ENCODE measurements at places on chromosomes 12 and 14.
A peak's percentile ranks its signal among the peaks of the same experiment; 100 is the strongest.

DNA sequence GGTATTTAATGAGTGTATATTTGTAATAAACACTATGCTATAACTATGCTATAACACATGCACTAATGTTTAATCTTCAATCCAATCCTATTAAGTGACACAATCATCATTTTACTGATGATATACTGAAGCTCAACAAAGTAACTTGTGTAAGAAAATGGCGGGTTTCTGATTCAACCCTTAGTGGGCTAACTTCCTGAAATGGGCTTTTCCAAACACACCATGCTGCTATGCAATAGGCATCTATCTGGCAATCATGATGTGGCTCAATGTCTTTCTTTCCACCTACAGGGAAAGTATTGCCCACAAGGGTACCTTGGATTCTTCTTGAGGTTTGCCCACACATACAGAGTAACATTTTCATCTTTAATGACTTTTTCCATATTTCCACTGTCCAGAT, 48.3 kb downstream of the DNAI7 start:
- DNase-seq, result no peak

- no peak for DNase-seq
These were observed 56.1 kb downstream of the BMP4 start for GRCh38 chr14:53900499-53900898.

DNA sequence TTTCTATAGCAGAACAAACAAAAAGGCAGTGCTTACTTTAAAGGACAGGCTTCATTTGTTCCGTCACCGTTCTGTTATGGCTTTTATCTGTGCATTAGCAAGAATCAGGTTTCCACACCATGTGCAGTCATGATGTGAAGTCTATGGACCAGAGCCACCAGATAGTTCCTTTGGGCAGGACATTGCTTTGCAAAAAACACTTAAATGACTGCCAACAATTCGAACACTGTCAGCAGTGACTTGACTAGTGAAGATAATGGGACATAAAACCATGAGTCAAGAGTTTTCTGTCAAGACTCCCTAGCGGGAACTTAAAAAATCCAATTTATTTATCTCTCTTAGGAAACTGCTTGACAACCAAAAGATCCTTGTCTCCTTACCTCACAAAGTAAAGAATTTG, 80.3 kb downstream of the NKX2-1 start:
- no peak for DNase-seq

GRCh38 chr12:100706033-100706432, 88.5 kb upstream of the ANO4 start:
- DNase-seq, result no peak

DNA sequence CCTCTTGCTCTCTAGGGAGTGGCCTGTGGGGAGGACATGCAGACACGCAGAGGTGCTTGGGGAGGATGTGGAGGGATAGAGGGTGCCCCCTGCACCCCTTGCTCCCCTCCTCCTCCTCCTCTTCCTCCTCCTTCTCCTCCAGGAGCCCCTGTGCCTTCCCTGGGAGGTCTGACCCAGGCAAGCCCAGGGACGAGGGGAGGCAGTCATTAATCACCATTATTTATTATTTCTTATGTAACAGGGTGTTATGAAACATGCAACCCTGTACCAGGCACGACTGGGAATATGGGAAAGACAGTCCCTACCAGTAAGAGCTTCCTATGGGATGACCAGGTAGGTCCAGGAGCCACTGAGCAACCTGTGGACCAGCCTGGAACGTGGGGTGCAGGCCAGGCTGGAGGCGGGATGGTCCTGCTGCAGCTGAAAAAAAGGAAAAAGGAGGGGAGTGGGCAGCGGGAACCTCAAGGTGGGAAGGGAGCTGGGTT, 22.5 kb upstream of the PGF start:
- no peak for DNase-seq

- no peak for DNase-seq
These were observed 182.2 kb upstream of the CRY1 start for GRCh38 chr12:107275530-107275929.

- no peak for DNase-seq
These were observed 16.1 kb upstream of the NXPH4 start for GRCh38 chr12:57200497-57200896.

DNA sequence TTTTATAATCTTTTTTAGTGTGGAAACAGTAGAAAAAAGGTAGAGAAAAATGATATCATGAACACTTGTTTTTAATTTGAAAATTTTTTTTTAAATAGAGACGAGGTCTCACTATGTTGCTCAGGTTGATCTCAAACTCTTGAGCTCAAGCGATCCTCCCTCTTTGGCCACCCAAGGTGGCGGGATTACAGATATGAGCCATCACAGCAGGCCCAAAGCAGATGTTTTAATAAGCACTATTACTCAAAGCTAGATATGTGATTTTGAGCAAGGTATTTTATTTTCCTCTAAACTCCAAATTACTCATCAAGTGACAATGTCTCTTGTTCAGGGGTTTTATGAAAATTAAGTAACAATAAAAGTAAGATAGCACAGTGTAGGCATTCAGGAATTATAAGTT, 10.7 kb upstream of the WDR89 start:
- no peak for DNase-seq

DNA sequence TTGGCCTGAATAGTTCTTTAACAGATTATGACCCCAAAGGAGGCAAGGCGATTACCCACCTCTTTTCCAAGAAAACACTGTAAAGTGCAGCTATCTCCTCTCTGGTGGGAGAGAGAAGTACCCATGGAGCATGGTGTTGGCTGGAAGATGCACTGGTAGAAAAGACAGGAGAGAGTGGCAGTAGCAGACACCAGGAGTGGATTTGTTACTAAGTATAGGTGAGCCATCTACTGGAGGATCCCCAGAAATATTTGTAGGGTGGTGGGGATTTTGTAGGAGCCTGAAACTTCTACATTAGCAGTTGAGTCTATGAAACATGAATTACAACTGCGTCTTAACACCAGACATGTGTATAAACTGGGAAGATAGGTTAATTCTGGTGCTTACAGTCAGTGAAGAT, 148.0 kb downstream of the SLC38A4 start:
- no peak for DNase-seq

GRCh38 chr14:95232894-95233584, 75.7 kb upstream of the DICER1 start:
- DNase-seq, result no peak

GRCh38 chr12:1590221-1590979, 4.0 kb downstream of the FBXL14 start:
- DNase-seq, result no peak

- peak; percentile 54 for DNase-seq
These were observed 294.1 kb downstream of the DPF3 start for GRCh38 chr14:72599579-72600470.

GRCh38 chr12:66692170-66692569, 13.3 kb upstream of the GRIP1 start:
- DNase-seq, result no peak

DNA sequence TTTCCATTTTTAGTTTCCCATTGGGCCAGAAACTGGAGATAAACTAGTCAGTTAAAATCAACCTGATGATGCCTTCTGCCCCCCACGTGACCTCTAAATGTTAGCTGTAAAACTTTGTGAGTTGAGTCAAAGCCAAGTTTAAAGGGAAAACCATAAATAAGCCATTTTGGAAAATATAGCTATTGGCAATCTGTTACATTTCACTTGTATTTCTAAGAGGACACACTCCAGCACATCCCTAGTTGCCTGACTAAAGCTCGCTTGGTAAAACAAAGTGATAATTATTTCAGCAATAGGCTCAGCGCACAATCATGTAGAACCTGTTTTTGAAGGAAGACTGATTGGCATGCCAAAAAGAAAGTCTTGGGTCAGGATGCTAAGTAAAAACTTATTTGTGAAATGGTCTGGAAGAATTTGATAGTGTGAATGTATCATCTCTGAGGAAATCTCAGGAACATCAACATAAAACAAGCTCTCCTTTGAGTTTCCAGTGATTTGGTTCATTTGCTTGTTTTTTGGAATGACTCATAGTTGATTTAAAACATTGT, 49.2 kb upstream of the AEBP2 start:
- DNase-seq, result no peak

GRCh38 chr12:3641428-3642018, 111.4 kb downstream of the CRACR2A start:
- DNase-seq, result no peak

Data from CMK (cell line).